ENCODE measurements at places on chromosomes 13 and 19. TPM values are rescaled to one million over a fixed set of nuclear protein-coding genes. Genes with fewer than 3 reads are reported as not detected.

ANGPTL8 gene
- total RNA-seq: not detected

FPR3 gene
- total RNA-seq: not detected

ZNF441 gene
- 6.7 TPM for total RNA-seq

BLOC1S3 gene
- total RNA-seq: 17.6 TPM

SIGLEC9 gene
- 0.26 TPM for total RNA-seq

SRRM5 gene
- 0.37 TPM for total RNA-seq

CEACAM5 gene
- not detected for total RNA-seq

DNA sequence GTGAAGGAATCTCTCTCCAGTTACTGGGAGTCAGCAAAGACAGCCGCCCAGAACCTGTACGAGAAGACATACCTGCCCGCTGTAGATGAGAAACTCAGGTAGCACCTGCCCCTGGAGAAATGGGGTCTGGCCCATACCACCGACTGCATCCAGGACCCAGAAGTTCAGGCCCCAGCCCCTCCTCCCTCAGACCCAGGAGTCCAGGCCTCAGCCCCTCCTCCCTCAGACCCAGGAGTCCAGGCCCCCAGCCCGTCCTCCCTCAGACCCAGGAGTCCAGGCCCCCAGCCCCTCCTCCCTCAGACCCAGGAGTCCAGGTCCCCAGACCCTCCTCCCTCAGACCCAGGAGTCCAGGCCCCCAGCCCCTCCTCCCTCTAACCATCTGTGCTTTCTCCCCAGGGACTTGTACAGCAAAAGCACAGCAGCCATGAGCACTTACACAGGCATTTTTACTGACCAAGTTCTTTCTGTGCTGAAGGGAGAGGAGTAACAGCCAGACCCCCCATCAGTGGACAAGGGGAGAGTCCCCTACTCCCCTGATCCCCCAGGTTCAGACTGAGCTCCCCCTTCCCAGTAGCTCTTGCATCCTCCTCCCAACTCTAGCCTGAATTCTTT is 3.0 kb downstream of the APOC2 start:
- H3K4me3 ChIP-seq: no peak overlapping the region
- H3K27me3 ChIP-seq: no peaks in the 10 kb centered on the region
- no peak overlapping the region for H3K27ac ChIP-seq

DNA sequence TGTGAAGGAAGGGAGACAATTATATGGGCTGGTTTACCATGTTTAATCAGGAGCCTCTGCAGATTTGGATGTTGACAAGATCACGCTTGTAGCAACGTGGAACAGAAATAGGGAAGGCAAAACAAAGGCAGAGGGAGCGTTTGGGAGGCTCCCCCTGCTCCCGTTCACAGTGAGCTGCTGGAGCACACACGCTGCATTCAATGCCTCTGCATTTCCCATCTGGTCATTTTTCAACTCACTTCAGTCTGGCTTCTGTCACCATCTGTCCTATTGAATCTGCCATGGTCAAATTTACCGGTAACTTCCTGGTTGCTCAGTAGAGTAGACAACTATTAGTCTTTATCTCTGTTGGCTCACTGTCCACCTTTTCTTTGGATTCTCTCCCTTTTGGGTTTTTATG is 91.0 kb downstream of the NHLRC3 start:
- H3K36me3 ChIP-seq: no peaks in the 10 kb centered on the region
- H3K27ac ChIP-seq: no peak overlapping the region
- no peak for DNase-seq
- H3K27me3 ChIP-seq: peaks cover 23% of the 10 kb centered on the region
- no peak overlapping the region for H3K4me3 ChIP-seq

- peaks cover 51% of the 10 kb centered on the region for H3K27me3 ChIP-seq
- peaks cover 22% of the 10 kb centered on the region for H3K4me1 ChIP-seq
- no peaks in the 10 kb centered on the region for H3K36me3 ChIP-seq
These were observed 38.7 kb upstream of the KLF2 start for GRCh38 chr19:16285769-16286498.

DNA sequence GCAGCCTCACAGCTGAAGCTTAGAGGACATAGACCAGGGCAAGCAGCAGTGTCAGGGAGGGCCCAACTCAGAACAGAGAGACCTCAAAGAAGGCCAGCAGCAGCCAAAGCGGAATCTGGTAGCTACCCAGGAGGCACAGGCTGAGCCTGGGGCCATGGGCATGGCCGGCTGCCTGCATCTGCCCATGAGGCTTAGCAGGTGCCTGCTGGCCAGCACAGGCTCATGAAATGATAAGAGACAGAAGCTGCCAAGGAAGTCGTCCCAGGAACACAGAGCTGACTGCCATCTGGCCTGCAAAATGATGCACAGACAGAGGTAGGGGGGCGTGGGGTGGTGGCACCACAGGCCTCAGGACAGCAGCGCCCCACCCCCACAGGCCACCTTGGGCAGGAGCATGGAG is 29.2 kb downstream of the TUBA3C start:
- H3K27me3 ChIP-seq: no peaks in the 10 kb centered on the region
- H3K4me1 ChIP-seq: no peaks in the 10 kb centered on the region
- H3K4me3 ChIP-seq: no peak overlapping the region
- H3K27ac ChIP-seq: no peak overlapping the region
- no peak for DNase-seq

- peaks cover 2% of the 10 kb centered on the region for H3K4me1 ChIP-seq
- no peaks in the 10 kb centered on the region for H3K27me3 ChIP-seq
- no peak overlapping the region for H3K4me3 ChIP-seq
These were observed 34.6 kb downstream of the CEBPG start for GRCh38 chr19:33408116-33408515.

GRCh38 chr13:104140552-104140951 is 1074.3 kb upstream of the SLC10A2 start:
- H3K27ac ChIP-seq: no peak overlapping the region
- H3K4me3 ChIP-seq: no peak overlapping the region
- H3K36me3 ChIP-seq: no peaks in the 10 kb centered on the region
- H3K4me1 ChIP-seq: no peaks in the 10 kb centered on the region
- DNase-seq: no peak

DNA sequence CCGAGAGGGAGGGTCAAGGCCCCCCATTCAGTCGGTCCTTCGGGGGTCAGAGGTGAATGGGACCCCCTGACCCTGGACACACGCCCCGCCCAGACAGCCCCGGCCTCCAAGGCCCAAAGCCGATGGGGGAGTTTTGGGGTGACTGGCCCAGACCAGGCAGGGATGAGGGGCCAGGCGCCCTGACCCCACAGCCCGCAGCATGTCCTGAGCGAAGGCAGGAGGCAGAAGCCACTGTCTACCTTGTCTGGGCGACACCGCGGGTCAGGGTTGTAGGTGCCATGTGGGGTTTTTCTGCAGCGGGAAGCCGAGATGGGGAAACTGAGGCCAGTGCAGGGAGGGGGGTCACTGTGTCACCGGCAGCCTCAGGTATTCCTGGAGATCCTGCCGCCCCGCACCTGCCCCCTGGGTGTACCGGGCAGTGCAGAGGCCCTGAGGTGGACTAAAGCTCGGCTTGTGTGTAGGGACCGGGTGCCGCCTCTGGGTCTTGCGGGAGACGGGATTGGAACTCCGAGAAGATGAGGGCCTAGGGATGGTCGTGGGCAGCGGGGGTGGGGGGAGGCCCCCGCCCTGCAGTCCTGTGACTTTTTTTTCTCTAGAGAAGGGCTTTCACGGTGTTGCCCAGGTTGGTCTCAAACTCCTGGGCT is 8.5 kb downstream of the ARID3A start:
- no peak overlapping the region for H3K27ac ChIP-seq
- peaks cover 27% of the 10 kb centered on the region for H3K4me1 ChIP-seq
- no peak for DNase-seq
- H3K27me3 ChIP-seq: no peaks in the 10 kb centered on the region
- no peak overlapping the region for H3K4me3 ChIP-seq

DNA sequence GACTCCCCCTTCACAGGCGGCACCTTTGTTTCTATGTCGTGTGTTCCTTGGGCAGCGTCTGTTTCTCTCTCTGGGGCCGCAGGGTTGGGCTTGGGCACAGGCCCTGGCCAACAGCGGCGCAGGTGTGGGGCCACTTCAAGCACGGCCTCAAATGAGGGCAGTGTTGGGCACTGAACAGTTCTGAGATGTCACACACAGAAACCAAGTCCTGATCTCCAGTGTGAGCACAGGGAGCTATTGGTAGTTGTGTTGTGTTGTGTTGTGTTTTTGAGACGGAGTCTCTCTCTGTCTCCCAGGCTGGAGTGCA is 42.7 kb downstream of the GATAD2A start:
- peak overlapping the region; percentile 11 for H3K27ac ChIP-seq
- no peaks in the 10 kb centered on the region for H3K27me3 ChIP-seq
- H3K4me1 ChIP-seq: peaks cover 84% of the 10 kb centered on the region

- H3K36me3 ChIP-seq: peaks cover 36% of the 10 kb centered on the region
- peaks cover 22% of the 10 kb centered on the region for H3K4me1 ChIP-seq
- no peak for DNase-seq
- peak overlapping the region; percentile 7 for H3K27ac ChIP-seq
- H3K27me3 ChIP-seq: no peaks in the 10 kb centered on the region
These were observed 87.5 kb downstream of the ZMYM2 start for GRCh38 chr13:20045950-20046548.

GRCh38 chr19:869245-870177 is 10.0 kb downstream of the CFD start:
- peaks cover 9% of the 10 kb centered on the region for H3K4me1 ChIP-seq
- peak overlapping the region; percentile 49 for H3K27ac ChIP-seq
- no peak for DNase-seq

DNA sequence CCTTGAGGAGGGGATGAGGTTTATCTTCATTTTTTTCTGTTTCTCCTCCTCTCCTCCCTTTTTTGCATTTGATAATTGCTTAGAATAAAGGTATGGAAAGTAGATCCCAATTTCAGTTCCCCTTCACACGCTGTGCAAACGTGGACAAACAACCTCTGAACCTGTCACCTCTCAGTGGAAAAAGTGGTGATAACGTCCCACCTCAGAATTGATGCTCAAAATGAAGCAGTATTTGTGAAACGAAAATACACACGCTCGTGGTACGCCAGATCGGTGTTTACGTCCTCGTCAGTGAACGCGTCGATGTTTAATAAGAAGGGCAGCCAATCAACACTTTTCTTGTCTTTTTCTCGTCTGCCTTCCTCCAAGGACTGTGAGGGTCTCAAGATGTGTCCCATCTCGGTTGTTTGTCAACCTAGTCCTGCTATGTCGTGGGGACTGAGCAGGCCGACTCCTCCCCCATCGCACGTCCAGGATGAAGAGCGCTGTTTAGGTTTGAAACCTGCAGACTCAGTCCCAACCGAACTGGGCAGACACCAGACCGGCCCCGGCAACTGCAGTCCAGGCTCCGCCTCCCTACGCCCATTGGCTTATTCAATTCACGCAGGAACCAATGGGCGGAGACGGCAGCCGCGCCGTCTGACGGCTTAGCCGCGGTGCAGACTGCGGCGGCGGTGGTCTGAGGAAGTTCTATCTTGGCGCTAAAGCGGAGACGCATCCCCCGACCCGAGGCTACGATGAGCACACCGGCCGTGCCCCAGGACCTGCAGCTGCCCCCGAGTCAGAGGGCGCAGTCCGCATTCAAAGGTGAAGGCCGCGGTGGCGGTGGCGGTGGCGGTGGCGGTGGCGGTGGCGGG is at the start of gene CKAP2:
Gene CKAP2, plus strand, starts transcription at position 659 of the 857 bp plus-strand sequence. Its CDS starts 79 bp downstream, at position 738.
- H3K36me3 ChIP-seq: peaks cover 29% of the 10 kb centered on the region
- H3K27me3 ChIP-seq: peaks cover 2% of the 10 kb centered on the region
- peak within 1 kb of the TSS; percentile 87 for H3K4me3 ChIP-seq
- peaks cover 58% of the 10 kb centered on the region for H3K4me1 ChIP-seq
- peak; percentile 97 for DNase-seq

- peaks cover 28% of the 10 kb centered on the region for H3K4me1 ChIP-seq
- no peak for DNase-seq
- H3K27me3 ChIP-seq: peaks cover 2% of the 10 kb centered on the region
- no peaks in the 10 kb centered on the region for H3K36me3 ChIP-seq
These were observed 74.3 kb upstream of the UBL3 start for GRCh38 chr13:29924482-29925350.

GRCh38 chr19:15976836-15977689 is 28.3 kb downstream of the OR10H4 start:
- DNase-seq: no peak
- H3K27me3 ChIP-seq: peaks cover 12% of the 10 kb centered on the region
- H3K36me3 ChIP-seq: peaks cover 2% of the 10 kb centered on the region
- no peaks in the 10 kb centered on the region for H3K4me1 ChIP-seq
- no peak overlapping the region for H3K27ac ChIP-seq
- H3K4me3 ChIP-seq: no peak overlapping the region

DNA sequence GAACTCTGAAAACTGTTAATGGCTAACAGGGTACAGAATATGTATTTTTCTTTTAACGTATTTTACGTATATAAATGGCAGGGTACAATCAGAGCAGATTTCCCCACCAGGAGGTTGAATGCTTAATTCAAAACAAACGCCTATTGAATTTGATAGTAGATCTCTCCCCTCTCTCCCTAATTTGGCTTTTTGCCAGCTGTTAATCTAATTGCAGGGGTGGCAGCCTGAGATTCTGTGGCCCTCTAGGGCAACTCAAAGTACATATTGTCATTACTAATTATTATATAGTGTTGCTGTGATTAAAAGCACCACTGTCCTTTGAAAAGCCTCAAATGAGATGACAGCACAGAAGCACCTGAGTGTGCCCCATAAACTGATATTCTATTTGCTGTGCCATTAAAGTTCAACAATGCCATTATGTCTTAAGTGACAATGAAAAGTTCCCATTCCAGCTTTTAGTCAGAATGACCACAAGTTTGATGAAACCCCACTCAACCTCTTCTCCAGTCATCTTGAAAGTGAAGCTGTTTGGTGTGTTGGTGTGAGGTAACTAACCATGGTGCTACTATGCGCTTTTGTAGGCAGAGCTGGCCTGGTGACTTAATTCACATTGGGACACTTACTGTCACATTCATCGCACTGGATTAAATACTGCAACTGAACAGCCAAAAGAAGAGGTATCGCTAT is 351.4 kb downstream of the KCNRG start:
- H3K4me1 ChIP-seq: peaks cover 57% of the 10 kb centered on the region
- H3K36me3 ChIP-seq: peaks cover 25% of the 10 kb centered on the region

- peaks cover 77% of the 10 kb centered on the region for H3K4me1 ChIP-seq
- H3K27me3 ChIP-seq: no peaks in the 10 kb centered on the region
These were observed 3.7 kb downstream of the GATAD2A start for GRCh38 chr19:19409205-19409604.

DNA sequence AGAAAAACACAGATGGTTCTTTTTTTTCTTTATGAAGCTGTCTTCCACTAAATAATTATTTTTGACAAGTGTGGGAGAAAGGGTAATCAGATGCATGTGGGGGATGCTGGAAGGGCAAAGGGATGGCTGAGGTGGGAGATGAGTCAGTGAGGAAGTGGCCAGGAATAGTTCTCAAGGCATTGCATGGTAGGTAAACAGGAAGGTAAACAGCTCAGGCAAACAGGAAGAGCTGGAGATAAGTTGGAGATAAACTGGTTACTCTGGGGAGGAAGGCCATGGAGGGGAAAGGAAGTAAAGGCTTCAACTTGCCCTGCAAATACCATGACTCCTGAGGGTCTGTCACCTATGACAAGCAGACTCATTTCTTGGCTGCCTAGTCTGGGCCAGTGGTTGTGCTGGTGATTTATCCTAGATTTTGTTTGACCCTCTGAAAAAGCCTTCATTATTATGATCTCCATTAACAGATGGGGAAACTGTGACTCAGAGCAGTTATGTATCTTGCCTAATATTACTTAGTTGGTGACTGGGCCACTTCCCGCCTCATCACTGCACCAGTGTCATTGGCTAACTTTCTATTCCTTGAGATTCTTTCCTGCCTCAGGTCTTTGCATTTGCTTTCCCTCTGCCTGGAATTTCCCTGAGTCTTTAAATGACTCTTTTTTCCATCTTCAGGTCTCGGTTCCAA is 17.1 kb downstream of the ACTL9 start:
- H3K27me3 ChIP-seq: peaks cover 8% of the 10 kb centered on the region
- no peak overlapping the region for H3K27ac ChIP-seq
- no peak overlapping the region for H3K4me3 ChIP-seq
- peaks cover 35% of the 10 kb centered on the region for H3K4me1 ChIP-seq
- H3K36me3 ChIP-seq: peaks cover 4% of the 10 kb centered on the region

GRCh38 chr13:96032717-96033116 is 20.5 kb downstream of the UGGT2 start:
- no peak overlapping the region for H3K27ac ChIP-seq
- H3K4me3 ChIP-seq: no peak overlapping the region
- no peaks in the 10 kb centered on the region for H3K36me3 ChIP-seq
- H3K4me1 ChIP-seq: no peaks in the 10 kb centered on the region
- H3K27me3 ChIP-seq: no peaks in the 10 kb centered on the region
